ENCODE measurements at places on chromosomes 1 and 21.
A peak's percentile ranks its signal among the peaks of the same experiment; 100 is the strongest.

DNA sequence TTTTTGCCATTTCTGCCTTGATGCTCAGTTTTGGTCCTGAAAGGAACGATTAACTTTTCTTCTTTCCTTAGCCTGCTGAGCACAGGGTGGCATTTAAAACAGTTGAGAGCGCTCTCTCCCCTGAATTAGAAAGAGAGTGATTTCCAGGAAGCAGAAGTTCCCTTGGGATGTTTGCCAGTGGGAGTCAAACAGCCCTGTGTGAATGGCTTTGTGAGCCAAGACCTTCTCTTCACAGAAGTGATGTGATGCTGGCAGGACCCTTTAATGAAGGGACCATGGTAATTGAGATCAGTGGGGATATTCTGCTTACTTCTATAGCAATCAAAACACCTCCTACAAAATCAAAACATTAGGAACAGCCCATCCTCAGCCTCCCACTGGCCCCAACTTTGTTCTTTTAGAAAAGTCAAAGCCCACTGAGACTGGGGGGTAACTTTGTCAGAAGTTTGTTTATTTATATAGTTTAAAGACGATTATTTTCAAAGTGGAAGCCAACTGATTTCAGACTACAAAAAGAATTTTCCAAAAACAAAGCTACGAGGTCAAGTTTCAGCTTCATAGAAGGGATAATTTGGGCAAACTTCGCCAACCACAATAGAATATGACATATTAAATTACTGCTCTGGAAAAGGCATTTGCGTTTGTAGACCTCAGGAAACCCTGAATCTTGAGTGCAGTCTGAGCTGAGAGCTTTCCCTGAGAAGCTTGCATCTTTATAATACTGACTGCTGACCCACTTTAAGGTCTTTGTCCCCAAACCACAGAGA is 122.7 kb downstream of the GABPA start:
- DNase-seq = no peak

- peak; percentile 45 for DNase-seq
Measured at GRCh38 chr1:211327346-211327921, 801 bp downstream of the TRAF5 start.

DNA sequence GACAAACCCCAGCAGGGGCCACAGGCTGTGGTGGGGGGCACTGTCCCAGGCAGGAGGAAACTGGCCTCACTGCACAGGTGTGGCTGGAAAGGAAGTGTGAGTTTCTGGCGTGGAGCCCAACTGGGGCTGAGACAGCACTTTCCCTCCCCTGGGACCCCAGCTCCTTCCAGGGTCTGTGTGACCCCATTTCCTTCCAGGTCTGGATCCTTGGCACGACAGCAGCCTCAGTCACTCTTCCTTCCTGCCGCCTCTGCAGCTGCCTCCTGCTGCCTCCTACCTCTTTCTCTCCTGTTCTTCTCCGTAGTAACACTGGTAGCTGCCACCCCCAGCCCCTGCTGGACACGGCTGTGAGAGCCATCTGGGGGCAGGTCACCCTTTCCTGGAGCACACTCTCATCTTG is 88.0 kb downstream of the SIK1 start:
- DNase-seq = no peak

- no peak for DNase-seq
Measured at GRCh38 chr21:37675202-37675801, 241.0 kb downstream of the KCNJ6 start.

GRCh38 chr1:223720971-223721591 is 8.7 kb downstream of the CAPN2 start:
- DNase-seq = no peak

DNA sequence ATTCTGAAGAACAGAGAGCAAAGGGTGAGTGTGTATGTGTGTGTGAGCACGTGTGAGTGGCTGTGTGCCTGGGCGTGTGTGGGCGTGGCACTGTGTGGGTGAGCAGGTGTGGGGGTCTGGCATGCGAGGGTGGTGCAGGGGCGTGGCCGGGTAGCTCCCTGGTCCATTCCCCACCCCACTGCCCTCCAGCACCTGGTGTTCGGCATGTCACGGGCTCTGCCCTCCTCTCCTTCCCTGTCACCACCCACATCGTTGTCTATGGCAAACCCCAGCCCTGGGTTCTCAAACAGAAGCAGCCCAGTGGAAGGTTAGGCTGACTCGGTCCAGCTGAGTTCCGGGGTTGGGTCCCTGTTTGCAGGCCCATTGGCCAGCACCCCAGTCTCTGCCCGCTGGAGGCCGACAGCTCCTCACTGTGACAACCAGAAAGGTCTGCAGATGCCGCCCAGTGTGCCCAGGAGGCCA is 39.8 kb downstream of the UBE2G2 start:
- DNase-seq = no peak

- DNase-seq = no peak
Measured at GRCh38 chr1:61119085-61119484, 36.7 kb downstream of the NFIA start.

DNA sequence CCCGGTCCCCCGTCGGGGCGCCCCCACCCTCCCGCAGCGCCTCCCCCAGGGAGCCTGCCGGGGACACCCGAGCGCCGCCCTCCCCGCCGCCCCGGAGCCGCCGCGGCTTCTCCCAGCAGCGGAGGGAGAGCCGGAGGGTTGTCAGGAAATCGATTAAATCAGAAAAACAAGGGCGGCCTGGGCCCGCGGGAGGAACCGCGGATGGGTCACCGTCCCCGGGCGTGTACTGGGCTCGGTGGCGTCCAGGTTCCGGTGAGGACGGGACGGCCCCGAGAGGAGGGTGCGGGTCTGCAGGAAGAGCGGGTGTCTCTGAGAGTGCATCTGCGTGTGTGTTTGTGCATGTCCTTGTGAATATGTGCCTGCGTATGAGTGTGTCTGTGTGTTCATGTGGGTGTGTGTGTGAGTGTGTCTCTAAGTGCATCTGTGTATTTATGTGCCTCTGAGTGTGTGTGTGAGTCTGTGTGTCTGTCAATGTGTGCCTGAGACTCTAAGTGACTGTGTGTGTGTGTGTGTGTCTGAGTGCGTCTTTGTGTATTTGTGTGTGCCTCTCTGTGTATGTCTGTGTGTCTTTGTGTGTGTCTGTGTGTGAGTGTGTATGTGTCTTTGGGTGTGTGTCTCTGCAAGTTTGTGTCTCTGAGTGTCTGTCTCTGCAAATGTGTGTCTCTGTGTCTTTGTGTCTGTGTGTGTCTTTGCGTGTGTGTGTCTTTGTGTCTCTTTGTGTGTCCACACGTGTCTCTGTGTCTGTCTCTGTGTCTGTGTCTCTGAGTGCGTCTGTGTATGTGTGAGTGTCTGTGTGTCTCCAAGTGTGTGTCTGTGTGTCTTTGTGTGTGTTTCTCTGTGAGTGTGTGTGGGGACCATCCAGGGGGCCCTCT is 1.1 kb downstream of the SPSB1 start:
- DNase-seq = no peak

DNA sequence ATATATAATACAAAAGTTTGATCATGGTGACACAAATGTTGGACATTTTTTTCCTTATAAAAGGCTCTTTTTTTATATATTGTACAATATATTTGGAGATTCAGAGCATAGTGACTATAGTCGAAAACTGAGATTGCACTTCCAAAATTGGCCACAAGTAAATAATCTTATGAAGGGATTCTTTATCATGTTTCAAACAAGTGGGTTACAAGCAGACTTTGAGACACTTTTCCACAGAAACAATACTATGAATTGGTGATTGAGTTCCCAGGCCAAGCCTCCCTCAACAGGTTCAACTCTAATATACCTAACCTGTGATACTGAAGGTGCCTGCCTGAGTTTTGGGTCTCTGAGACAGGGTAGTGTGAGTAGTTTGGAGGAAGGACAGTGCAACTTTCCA is 13.8 kb downstream of the LEPR start:
- no peak for DNase-seq

GRCh38 chr1:16302709-16303627 is 49.3 kb downstream of the FBXO42 start:
- no peak for DNase-seq

GRCh38 chr1:101221945-101222429 is 14.8 kb upstream of the S1PR1 start:
- DNase-seq = no peak

DNA sequence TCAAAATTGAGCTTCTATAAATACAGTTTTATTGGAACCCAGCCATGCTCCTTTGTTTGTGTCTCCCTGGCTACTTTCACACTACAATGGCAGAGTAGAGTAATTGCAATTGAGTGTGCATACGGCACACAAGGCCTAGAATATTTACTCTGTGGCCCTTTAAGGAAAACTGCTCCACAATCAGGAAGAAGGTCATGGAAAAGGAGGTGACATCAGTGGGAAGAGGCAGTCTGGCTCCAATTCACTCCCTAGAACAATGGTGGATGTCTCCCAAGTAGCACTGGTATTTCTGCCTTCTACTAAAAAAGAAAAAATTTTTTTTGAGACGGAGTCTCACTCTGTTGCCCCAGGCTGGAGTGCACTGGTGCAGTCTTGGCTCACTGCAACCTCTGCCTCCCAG is 51.3 kb downstream of the KRTAP19-8 start:
- no peak for DNase-seq

- DNase-seq = no peak
Measured at GRCh38 chr1:243336163-243336562, 80.3 kb downstream of the SDCCAG8 start.

DNA sequence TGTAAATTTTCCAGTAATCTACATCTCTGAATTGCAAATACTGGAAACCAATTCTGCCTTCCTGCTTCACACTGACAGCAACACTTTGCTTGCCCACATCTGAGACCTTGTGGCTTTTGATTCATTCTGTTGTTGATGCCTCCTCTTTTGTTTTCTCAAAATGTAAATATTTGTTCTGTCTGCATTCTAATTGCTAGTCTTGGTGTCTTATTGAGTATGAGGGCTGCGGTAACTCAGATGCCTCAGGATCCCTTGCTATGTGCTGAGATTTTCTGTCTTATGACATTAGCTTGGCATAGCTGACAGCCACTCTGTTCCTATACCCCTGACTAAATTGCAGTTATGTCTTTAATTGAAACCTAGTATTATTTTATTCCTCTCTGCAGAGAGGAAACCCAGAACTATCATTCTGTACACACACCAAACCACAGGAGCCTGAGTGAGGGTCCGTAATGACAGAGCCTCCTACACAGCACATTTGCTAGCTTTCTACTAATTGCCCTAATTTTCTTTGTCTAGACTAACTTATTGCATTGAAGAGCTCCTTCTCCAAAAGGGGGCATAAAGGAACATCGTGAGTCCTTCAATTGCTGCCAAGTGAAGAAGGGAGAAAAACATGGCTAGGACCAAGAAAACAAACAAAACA is 72.1 kb downstream of the GREM2 start:
- no peak for DNase-seq

GRCh38 chr1:241606544-241606943 is 33.6 kb downstream of the CHML start:
- no peak for DNase-seq

DNA sequence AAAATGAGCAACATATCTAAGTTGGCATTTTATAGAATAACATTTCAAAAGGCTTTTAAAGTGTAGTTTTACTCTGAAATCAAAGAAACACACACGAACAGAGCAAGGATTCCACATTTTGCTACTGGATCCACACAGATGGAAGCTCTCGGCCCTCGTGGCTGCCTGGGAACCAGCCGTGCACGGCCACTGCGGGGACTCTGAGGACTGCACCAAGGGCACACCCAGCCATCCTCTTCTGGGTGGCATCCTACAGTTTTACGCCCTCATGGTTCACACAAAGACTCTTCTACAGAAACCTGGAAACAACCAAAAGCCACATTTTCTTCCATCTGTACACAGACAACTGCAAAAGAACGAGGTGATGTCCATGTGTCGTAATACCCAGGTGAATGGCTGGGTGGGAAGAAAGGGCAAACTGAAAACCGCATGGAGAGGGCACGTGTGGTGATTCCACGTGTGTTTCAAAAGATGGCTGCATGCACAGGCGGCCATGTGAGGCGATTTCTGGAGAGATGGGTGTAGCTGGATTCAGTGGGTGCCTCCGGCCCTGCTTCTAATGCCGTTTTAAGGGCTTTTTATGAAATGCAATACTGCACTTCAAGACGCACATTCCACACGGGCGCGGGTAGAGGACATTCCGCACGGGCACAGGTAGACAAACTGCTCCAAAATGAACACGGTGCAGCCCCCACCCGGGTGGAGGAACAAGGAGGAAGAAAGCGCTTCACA is 8.1 kb downstream of the POFUT2 start:
- DNase-seq = no peak

GRCh38 chr1:19925342-19926070 is 2.1 kb upstream of the PLA2G2E start:
- DNase-seq = no peak

DNA sequence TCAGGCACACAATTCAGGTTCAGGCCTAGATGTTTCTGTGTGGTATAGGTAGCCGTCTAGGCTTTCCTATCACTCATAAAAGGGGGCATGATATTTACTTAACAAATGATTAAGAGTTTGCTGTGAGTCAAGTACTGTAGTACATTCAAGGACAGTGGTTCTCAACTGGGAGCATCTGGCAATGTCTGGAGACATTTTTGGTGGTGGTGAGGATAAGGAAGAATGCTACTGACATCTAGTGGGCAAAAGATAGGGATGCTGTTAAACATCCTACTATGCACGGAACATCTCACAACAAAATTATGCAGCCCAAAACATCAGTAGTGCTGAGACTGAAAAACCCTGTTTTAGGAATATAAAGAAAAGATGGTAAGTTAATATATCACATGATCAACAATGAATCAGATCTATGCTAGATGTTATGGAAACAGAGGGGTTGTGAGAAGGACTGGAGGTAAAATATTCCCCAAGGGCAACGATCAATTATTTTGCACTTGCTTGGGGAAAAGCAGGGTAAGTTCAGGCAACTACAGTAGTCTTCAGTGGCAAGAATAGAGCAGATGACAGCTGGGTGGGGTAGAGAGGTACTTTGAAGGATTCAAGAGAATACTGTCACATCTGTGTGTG is 4.9 kb downstream of the DNTTIP2 start:
- DNase-seq = no peak

DNA sequence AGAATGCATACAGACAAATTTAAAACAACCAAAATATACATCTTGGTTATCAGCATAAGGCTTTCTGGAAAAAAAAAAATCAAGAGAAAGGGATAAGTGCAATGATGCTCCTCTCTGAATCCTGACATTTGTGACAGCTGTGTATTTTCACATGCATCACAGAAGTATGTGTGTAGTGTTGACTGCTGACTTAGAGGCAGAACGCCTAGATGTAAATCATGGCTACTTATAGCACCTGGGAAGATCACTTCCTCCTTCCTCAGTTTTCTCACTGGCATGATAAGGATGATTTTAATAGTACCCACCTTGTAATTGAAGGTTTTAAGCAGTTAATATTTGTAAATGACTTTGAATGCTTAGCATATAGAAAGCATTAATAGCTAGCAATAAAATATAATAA is 112.5 kb downstream of the MRPL39 start:
- no peak for DNase-seq

- DNase-seq = no peak
Measured at GRCh38 chr1:32990887-32991286, 26.3 kb upstream of the RNF19B start.

GRCh38 chr1:216261631-216262030 is 161.6 kb downstream of the USH2A start:
- no peak for DNase-seq

GRCh38 chr1:183303323-183303645 is 114.9 kb downstream of the NMNAT2 start:
- DNase-seq = no peak

GRCh38 chr1:235734335-235734734 is 84.8 kb upstream of the GNG4 start:
- DNase-seq = no peak

- DNase-seq = no peak
Measured at GRCh38 chr1:90969241-90969640, 52.6 kb downstream of the ZNF644 start.

Measured in NCI-H2081 treated with DMSO at 0.1 percent for 48 hours (cell line).